ENCODE measurements at places on chromosomes 6 and 20. TPM values are rescaled to one million over a fixed set of nuclear protein-coding genes. Genes with fewer than 3 reads are reported as not detected.
A peak's percentile ranks its signal among the peaks of the same experiment; 100 is the strongest.

Gene MBOAT1
- 3.8 TPM for polyA plus RNA-seq

- DNase-seq = no peak
Observed at GRCh38 chr20:41131594-41132387, 5.6 kb upstream of the PLCG1 start.

- DNase-seq = peak; percentile 83
Observed at GRCh38 chr6:54717849-54718455, 128.6 kb upstream of the FAM83B start.

GRCh38 chr20:11582060-11582459 is 335.6 kb upstream of the BTBD3 start:
- no peak for DNase-seq

DNA sequence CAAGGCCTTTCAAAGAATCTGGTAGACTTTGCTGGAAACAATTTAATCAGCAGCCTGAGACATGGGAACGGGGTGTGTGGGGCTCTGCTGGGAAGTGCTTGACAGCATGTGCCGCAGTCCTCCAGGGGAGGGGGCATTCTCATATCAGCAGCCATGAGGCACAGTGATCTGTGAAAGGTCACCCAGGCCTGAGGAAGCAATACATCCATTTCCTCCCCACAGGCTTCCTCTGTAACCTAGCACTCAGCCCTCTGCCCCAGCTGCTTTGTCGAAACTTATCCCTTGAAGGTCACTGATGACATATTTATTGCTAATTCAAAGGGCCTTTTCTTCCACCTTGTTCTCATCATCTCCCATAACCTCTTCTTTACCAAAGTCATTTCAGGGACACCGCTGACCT is 103.3 kb downstream of the TNFAIP3 start:
- no peak for DNase-seq

Gene PBOV1
- not detected for polyA plus RNA-seq

DNA sequence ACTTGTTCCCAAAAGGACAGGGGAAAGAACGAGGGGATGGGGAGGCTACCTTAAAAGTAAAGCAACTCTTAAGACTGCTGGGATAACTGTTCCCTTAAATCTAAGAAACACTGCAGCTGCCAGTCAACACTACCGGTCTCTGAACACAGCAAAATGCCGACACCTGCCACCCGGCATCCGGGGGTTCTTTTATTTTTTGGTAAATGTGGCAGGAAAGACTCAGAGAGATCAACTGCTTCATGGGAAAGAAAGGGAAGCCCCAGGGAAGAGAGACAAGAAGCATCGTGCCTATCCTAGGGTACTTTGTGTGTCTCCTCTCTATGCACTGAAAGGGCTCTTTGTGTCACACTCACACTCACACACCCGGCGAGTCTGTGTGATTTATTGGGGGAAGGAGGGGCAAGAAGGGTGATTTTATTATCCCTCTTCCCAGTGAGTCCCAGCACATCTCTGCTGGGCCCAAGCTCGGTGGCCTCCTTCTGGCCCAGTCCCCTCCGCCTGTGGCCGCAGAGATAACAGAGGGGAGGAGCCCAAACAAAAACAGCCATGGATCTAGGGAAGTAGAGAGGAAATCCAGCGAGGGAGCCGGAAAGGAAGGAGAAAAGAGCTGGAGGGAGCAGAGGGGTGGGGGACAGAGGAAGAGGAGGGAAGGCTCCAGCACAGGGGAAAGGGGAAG is 1.4 kb downstream of the FYN start:
- DNase-seq = peak; percentile 33

GRCh38 chr6:80618953-80619352 is 512.5 kb downstream of the BCKDHB start:
- no peak for DNase-seq

DNA sequence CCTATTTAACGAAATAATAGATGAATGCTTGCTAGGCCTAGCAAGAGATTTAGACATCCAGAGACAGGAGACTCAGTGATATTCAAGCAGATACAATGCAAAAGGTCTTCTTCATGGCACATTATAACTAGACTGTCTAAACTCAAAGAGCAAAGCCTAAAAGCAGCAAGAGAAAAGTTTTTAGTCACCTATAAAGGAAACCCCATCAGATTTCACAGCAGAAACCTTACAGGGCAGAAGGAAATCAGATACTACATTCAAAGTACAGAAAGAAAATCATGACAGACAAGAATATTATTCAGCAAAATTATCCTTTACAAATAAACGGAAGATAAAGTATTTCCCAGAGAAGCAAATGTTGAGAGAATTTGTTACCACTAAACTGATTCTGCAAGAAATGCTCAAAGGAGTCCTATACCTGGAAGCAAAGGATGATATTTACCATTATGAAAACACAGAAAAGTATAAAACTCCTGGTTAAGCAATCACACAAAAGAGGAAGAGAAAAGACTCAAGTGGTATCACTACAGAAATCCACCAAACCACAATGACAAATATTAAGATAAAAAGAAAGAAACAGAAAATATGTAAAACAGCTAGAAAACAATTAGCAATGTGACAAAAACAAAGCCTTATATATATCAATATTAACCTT is 333.7 kb downstream of the MEI4 start:
- DNase-seq = no peak

DNA sequence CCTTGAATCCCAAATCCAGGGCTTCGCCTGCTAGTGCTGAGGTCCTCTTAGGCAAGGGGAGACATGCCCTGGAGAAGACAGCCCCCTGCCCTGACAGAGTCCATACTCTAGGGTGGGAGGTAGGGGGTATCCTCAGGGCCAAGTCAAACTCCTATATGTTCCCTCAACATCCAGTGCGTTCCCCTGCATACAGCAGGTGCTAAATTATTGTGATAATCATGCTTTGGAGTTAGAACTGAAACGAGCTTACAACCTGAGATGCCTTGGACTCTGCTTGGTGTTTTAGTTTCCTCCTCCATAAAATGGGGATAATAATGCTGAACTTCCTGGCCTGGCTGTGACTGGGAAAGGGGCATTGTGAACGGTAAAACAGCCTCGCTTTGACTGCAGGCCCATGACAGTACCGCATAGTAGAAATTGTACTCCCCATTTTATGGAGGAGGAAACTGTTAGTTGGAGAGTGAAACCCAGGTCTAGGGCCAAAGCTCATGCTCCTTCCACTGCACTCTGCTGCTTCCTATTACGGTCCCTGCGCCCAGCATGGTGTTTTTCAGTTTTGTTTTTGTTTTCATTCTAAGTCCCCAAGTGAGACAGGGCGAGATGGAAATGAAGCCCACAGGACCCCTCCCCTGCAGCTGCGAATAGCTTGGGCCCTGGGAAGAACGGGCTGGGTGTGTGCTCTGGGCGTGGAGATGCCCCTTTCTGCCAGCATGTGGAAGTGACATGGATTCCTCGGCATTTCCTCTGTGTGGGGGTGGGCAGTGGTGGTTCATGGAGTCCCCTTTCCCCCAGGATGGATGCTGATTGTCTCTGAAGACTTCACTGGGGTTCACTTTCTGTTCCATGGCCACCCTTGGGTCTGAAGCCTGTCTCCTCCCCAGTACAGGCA is 162.5 kb downstream of the VEGFA start:
- DNase-seq = no peak

- DNase-seq = no peak
Observed at GRCh38 chr20:41927655-41928054, 309.5 kb upstream of the CHD6 start.

GRCh38 chr6:16216501-16217155 is 21.8 kb upstream of the GMPR start:
- no peak for DNase-seq

Gene TP53TG5
- 0.23 TPM for polyA plus RNA-seq

DNA sequence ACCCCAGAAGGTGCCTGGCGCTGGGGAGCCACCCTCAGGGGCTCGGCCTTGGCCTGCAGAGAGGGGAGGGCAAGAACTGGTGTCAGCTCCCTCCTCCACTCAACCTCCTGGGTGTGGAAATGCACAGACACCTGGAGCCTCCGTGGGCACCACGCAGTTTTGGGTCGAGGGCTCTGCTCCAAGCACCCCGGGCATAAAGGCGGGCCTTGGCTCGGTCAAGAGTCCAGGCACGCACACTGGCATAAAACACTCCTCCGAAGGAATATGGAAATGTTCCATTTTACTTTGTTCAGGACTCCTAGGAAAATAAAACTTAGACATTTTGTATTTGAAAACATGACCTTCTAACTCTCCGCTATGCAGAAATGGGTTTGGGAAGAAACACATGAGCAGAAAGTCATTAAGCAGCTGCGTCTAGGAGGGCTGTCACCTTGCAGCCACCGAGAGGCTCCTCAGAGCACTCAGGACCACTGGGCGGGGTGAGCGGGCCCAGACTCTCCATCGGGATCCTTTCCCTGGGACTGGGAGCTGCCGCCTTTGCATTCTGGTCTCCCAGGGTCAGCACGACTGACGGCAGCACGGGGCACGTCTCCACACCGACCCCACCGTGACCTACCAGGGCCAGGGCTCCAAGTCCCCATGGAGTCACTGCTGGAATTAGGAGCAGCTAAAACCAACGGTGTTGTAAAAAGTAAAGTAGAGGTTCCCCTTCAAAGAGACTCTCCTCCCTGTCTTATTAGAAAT is 46.0 kb upstream of the DACT2 start:
- no peak for DNase-seq

- no peak for DNase-seq
Observed at GRCh38 chr6:70973604-70974003, 16.7 kb upstream of the B3GAT2 start.

- DNase-seq = no peak
Observed at GRCh38 chr20:19916531-19917485, 100.4 kb upstream of the NAA20 start.

DNA sequence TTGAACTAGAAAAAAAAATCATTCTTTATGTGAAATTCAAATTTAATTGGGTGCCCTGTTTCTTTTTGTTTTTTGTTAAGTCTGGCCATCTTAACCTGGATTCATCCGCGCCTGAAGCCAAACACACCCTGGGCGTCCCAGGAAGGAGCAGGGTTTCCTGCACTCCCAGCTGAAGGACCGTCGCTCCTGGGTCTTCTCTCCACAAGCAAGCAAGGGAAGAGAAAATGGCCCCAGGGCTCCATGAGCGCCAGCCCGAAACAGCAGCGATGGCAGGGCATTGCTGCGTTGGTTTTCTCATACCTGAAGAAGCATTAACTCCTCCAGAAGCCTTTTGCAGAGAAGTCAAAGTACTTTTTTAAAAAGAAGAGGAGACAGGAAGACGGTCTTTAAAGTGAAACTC is 105.4 kb upstream of the AFDN start:
- no peak for DNase-seq

GRCh38 chr6:168218785-168219566 is 100.6 kb downstream of the DACT2 start:
- no peak for DNase-seq

Gene ORC3
- polyA plus RNA-seq = 19.6 TPM

- DNase-seq = peak; percentile 7
Observed at GRCh38 chr20:59933296-59933848, at the start of gene SYCP2. TSS of gene SYCP2 (minus strand) at chr20:59933637. CDS start at chr20:59922413, 11,224 bp downstream.

DNA sequence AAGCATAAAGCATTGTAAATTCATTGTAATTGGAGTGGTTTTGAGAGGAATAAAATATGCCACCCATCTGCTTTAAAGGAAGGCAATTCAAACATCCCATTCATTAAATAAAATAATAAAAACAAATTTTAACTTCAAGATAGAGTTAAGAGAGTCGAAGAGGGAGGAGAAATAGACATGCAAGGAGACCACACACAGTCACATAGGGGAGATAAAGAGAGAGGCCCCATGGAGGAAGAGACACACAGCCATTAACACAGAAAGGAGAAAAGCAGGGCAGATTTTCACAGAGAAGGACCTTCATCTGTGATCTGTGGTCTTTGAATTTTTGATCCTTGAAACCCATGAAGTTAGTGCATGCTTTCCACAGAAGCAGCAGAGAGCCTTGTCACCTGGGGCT is 214.3 kb upstream of the TCF21 start:
- DNase-seq = no peak

Gene EBF4
- 27.1 TPM for polyA plus RNA-seq

DNA sequence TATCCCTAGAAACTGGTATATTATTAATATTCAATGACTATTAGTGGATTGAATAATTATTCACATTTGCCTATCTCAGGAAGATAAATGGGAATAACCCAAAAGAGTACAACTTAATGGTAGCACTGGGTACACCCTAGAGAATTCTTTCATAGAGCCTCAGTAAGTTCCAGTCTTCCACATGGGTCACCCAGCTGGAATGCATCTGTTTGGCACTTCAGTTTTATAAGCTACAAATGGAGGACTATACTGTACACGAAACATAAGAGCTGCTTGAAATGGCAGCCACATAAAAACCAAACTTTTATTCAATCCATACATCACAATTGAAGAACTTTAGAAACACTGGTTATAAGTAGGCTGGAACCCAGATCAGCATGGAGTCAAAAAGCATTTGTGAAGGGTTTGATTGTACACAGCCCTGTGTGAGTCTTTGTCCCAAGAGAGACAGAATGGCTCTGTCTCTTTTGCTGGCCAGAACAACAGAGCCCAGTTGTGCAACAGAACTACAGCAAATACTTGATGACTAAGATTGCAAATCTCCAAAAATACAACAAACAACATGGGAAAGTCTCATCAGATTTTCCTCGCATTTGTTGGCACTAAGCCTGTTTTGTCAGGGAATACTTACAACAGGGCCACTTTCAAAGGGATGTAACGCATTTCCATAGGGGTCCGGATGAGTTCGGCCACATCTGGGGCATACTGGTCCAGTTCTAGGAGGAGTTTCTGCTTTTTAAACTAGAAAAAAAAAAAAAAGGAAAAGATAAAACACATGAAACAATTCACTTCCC is 39.5 kb downstream of the PIGU start:
- DNase-seq = no peak

Gene TFAP2D
- not detected for polyA plus RNA-seq

DNA sequence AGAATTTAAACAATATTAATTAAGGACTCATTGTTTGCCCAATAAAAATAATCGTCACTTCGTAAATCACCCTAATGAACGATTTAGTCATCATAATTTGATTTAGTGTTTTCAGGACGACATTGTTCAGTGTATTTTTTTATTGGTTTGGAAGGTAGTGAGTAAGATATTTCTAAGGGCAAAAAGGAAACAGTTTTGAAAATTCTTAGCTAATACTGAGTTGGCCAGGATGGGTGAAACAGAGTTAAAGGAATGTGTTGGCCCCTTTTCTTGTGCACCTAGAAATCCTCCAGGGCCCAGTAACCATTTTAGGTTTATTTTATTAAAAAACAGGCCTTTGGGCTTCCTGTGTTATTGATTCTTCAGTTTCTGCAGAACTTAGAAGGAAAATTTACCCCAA is 25.3 kb downstream of the ANKS1A start:
- no peak for DNase-seq

DNA sequence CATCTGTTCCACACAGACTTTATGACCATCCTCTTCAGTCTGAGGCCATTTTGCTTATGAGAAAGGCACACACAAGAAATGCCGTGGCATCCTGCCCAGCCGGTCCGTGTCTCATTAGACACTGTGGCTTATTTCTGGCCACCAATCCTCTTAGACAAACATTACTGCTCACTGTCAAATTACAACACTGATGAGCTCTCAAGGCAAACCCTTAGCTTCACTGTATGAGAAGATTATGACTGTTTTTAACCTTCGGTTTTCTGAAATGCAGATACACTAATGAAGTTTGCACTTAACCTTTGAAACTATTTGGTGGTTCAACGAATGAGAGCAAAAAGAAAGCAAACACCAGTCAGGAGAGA is 50.5 kb upstream of the DST start:
- DNase-seq = peak; percentile 82

- no peak for DNase-seq
Observed at GRCh38 chr20:34843421-34843820, 18.0 kb upstream of the NCOA6 start.

Measured in hepatocyte (in vitro differentiated cells).